ENCODE measurements at places on chromosomes 6 and 20.

DNA sequence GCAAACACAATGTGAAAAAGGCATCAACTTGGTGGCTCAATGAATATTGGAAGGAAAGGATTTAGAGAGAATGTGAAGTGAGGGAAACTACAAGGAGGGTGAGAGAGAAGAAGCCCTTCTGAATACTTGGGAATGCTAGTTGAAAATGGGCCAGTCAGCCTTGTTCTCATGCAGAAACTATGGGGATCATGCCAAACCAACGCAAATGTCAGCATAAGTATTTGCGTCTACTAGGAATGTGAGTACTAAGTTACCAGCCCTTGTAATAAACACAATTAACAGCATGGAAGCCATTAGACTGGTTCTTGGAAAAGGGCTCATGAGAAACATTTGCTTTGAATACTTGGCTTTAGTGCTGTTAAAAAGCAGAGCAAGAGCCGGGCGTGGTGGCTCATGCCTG, 54.9 kb upstream of the AIG1 start:
- no peak for DNase-seq

- no peak for DNase-seq
Observed at GRCh38 chr20:31809661-31810060, 9.5 kb upstream of the MYLK2 start.

DNA sequence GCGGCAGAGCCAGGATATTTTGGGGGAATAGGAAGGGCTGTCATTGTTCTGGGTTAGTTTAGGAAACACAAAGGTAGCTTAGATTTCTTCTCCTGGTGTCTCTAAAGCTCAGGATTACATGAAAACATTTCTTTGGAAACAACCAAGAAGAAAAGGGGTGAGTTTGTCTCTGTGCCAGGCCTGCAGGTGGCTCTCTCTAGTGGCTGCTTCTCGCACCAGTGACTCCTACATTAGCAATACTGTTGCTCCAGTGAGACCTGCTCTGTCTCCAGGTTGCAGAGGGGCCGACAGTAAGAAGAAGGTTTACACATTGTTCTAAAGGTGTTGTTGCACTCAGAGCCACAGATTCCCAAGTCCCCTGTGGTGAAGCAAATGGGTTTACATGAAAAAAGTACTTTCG, 104.6 kb upstream of the GLP1R start:
- no peak for DNase-seq

GRCh38 chr6:48973491-48973890, 489.6 kb downstream of the MMUT start:
- no peak for DNase-seq

GRCh38 chr20:20491110-20491783, 123.3 kb downstream of the INSM1 start:
- DNase-seq: no peak

All from stimulated activated CD4-positive, alpha-beta T cell treated with anti-CD3 and anti-CD28 coated beads, Interleukin-15, amount 100 ng/mL, for 1 hour (primary cell).